ENCODE measurements at places on chromosomes 5 and 9.

DNA sequence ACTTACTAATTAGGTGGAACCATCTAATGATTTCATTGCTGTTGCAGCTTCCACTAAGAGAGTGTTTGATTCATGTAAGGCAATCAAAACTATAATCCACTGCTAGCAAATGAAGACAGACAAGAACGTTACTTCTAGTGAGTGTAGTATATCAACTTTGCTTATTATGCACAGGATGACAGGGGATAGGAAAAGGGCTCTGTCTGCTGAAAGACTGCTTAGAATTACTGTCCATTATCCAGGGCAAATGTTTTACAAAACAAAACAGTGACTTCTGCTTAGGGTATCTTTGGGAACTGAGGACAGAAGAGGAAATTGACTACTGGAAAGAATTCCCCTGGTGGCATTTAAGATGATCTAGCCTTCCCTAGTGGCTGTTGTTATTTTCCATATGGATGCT is 40.2 kb downstream of the PLPPR1 start:
- DNase-seq: no peak

DNA sequence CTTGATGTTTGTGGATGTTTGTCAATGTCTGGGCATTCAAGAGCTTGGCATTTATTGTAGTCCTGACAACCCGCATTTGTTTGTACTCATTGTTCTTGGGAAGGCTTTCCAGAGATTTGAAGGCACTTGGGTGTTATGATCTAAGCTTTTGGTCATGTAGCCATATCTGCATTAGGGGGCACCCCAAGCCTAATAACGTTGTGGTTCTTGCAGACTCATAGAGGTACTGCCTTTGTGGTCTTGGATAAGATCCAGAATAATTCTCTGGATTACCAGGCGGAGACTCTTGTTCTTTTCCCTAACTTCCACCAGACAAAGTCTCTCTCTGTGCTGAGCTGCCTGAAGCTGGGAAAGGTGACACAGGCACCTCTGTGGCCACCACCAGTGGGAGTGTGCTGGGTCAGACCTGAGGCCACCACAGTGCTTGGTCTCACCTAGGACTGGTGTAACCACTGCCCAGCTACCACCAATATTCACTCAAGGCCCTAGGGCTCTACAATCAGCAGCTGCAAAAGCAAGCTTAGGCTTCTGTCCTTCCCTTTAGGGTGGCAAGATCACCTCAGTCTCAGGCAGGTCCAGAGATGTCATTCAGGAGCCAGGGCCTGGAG is 144.4 kb upstream of the TAS2R1 start:
- DNase-seq: no peak

GRCh38 chr9:13181652-13182051 is 97.8 kb downstream of the MPDZ start:
- DNase-seq: no peak

DNA sequence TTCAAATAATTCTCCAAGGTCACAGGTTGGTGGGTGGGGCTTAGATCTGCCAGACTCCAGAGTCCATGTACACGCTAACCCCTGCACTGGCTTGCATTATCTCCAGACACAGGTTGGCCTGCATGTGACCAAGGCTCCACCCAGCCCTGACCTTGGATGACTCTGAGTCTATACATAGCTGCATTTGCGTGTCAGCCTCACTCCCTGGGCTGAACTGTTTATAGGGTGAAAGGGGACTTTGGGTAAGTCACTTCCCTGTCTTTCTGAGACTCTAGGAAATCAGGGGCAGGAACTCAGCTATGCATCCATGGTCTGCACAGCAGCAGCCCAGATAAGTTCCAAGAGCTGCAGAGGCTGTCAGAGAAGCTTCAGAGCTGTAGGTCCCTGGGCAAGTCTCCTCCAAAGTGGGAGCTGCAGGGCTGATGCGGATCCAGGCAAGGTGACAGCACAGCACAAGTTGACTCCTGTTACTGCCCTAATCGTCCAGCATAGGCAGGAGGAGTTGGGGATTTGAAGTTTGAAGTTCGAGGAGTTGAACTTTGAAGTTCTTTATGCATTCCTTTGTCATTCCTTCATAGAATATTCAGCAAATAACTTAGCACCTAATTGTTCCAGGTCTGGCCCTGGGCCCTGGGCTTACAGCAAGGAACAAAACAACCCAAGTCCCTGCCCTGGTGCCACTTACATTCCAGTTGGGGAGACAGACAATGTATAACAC is 53.4 kb downstream of the SLC22A5 start:
- DNase-seq: no peak

GRCh38 chr5:62144401-62145022 is 161.5 kb upstream of the KIF2A start:
- DNase-seq: no peak

DNA sequence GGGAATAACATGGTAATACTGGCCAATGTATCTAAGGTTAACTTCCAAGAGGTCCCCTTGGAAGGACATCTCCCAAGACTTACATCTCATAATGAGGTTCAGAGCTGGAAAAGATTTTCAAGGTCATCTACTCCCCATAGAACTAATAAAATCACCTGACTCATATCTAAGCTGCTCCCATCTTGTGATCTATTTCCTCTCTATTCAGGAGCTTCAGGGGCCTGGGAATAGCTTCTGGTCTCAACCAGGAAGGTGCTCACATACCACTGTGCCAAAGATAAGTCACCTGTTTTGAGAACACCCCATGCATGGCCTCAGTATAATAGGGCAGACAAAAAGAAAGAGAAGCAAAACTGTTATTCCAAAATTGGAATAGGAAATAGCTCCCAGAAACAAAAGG is 74.2 kb downstream of the OXCT1 start:
- DNase-seq: no peak

- no peak for DNase-seq
Observed at GRCh38 chr5:78594610-78595457, 53.7 kb downstream of the LHFPL2 start.

DNA sequence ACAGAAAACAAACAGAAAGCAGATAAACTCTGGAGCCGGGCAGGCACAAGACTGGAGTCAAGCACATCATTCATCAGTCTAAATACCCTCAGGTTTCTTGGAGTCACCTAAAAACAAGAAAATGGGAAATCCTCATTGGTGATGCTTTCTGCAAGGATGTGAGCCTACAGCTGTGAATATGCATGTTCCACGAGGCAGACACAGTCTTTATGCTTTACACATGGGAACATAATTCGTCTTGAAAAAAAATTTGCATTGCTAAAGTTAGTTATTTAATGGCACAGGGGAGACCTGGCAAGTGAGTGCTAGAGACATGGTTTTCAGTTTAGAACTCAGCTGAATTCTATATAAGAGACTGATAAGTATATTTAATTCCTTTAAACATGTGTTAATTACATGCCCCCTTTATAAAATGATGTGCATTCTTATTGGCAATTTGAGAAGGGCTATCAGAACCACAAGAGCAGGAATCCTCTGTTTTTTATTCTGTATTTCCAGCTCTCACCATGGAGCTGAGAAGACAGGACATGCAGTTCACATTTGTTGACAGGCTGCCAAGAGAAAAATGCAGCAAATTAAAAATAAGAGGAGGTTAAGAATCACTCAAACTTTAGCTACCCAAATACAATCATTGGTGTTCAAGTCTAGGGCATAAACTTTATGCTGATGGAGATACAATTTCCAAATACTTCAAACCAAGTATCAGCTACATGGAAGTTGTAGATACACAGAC is 438.0 kb upstream of the MPDZ start:
- DNase-seq: no peak

- no peak for DNase-seq
Observed at GRCh38 chr5:137605411-137605810, 106.3 kb upstream of the SPOCK1 start.

DNA sequence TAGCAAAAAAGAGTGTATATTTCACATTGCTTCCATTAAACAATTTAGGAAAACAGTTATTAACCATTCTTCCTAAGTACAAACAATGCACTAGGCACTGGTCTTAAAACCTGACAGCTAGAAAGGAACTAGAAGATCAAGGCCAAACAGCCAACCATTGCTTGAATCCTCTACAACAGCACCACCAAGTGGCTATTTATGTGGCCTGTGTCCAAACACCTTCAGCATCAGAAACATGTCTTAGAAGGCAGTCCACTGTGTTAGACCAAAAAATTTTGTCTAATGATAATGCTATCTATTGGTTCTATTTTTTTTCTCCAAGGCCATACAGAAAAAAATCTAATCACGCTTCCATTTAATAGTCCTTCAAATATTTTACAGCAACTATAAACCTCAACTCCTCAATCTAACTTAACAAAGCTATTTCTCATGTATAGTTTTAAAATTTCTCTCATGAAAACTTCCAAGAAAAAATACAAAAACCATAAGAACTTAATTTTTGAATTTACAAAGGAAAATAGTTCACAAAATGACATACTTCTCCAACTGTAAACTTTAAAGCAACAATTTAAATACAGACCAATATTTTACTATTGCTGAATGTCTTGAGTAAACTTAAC is 36.1 kb downstream of the CAAP1 start:
- peak; percentile 50 for DNase-seq

DNA sequence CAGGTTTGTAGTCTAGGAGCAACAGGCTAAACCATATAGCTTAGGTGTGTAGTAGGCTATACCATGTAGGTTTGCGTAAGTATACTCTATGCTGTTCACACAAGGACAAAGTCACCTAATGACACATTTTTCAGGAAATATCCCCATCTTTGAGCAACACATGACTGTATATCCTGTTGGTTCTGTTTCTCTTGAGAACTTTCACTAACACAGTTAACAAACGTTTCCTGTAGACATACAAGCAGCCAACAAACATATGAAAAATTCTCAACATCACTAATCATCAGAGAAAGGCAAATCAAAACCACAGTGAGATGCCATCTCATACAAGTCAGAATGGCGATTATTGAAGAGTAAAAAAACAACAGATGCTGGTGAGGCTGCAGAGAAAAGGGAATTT is 68.2 kb downstream of the NR2F1-AS1 start:
- no peak for DNase-seq

GRCh38 chr5:147369742-147370374 is 135.0 kb downstream of the STK32A start:
- no peak for DNase-seq

DNA sequence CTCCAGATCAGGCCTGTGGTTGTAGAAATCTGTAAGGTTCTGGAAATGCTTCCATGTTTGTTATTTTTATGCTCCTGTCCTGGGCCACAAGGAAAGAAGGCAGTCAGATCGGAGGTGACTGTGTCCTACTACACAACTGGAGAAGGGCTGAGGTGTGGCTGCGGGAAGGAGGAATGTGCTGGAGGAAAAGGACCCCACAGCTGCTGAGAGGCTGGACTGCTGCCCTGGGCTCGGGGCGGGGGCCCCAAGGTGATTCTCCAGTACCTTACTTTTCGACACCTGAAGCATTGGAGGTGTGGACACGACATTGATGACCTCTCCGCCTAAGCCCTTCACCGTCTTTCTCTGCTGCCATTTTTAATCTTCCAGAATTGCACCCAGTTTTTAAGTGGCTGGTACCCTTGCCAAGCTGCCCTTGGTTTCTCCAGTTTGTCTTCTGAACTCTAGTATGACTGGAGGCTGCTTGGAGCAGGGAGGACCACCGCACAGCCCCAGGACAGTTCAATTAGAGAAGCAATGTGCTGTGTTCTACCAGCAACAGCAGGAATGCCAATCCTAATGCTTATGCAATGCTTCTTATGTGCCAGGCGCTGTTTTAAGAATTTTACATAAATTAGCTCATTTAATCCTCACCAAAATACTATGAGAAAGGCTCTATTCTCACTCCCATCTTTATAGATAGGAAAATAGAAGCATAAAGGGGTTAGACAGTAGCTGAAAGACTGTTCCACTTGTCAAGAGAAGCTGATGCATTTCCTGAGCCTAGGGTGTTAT is 13.5 kb upstream of the ANKRD33B start:
- no peak for DNase-seq

GRCh38 chr5:160516696-160517530 is 95.3 kb downstream of the PTTG1 start:
- DNase-seq: no peak

GRCh38 chr5:139757727-139758509 is 37.7 kb upstream of the PSD2 start:
- no peak for DNase-seq

- DNase-seq: no peak
Observed at GRCh38 chr5:160601046-160601445, 179.4 kb downstream of the PTTG1 start.

GRCh38 chr5:142346706-142347105 is 21.9 kb upstream of the SPRY4 start:
- no peak for DNase-seq

GRCh38 chr9:107647611-107648010 is 158.0 kb upstream of the KLF4 start:
- no peak for DNase-seq

DNA sequence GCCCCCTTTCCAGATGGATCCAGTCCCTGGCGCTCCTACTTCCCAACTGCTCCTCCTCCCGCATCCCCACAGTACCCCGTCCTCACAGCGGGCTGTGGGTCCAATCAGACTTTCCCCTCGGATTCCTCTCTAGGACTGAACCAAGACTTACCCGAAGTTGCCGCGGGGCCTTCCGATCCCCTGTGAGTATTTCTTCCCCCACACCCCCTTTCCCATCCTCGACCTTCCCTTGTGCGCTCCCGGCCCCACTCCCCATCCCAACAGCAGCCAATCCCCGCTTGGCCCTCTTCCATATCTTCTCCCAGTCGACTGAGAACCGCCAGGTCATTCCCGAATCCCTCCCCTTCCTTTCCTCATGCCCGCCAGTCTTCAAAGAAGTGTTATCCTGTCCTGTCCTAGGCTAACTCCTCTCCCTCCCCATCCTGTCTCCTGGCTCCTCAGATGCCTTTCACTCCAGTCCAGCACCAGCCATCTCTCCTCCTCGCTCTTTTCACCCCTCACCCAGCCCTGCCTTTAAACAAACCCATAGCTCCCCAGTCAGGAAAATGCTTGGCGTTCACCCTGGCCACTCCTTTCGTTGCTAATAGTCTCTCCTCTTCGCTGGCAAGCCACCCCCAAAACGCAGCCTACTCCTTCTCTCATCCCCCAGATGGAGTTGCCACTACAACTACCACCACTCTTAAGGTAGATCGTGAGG is 646 bp downstream of the SWI5 start:
- DNase-seq: peak; percentile 31

DNA sequence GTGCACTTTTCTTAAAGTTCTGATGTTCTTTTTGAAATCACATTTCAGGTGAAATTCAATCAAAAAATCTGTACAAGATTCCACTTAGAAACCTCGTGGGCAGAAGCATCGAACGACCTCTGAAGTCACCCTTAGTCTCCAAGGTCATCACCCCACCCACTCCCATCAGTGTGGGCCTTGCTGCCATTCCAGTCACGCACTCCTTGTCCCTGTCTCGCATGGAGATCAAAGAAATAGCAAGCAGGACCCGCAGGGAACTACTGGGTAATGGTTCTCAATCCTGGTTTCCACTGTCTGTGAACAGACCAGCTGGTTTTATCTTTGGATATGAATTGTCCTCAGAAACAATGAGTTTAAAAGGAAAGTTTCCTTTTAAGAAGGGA is 8.1 kb upstream of the SLC2A8 start:
- no peak for DNase-seq

- DNase-seq: no peak
Observed at GRCh38 chr5:89327608-89328007, 444.6 kb upstream of the MEF2C start.

- DNase-seq: no peak
Observed at GRCh38 chr5:59207401-59207800, 624.5 kb downstream of the RAB3C start.
